CD4-positive, alpha-beta T cell treated with Interleukin-6 at 100 ng/mL for 8 hours (primary cell): ENCODE measurements at places on chromosomes 3 and 15.

GRCh38 chr3:16884084-16884747 lies 539 bp upstream of the PLCL2 start:
- peak; percentile 63 for DNase-seq

DNA sequence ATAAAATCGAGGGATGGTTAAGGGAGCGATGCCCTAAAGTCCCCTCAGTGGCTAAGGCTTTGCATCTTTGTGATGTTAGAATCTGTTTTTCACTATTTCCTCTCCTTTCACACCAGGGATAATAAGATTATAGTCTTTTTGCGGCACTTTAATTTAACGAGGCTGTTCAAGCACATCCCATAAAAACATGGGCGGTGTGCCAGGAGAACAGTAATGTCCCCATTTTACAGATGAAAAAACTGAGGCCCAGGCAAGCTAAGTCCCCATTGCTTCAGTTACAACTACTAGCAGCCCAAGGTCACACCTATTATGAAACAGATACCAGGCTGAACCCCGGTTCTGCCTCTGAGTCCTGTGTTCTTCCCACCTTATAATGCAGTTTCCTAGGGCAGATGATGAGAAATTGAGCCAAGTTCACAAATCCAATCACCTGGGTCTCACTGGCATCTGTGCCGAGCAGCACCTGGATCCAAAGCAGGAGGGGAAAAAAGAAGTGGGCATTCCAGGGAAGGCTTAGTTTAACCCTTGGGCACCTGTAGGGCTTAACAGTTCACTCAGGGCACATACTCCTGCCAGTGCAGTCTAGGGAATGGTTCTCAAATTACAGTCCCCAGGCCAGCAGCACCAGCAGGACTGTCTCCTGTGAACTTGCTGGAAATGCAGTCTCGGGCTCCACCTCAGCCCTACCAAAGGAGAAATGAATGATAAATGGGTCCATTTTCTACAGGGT lies 169.3 kb downstream of the RAB11A start:
- no peak for DNase-seq

DNA sequence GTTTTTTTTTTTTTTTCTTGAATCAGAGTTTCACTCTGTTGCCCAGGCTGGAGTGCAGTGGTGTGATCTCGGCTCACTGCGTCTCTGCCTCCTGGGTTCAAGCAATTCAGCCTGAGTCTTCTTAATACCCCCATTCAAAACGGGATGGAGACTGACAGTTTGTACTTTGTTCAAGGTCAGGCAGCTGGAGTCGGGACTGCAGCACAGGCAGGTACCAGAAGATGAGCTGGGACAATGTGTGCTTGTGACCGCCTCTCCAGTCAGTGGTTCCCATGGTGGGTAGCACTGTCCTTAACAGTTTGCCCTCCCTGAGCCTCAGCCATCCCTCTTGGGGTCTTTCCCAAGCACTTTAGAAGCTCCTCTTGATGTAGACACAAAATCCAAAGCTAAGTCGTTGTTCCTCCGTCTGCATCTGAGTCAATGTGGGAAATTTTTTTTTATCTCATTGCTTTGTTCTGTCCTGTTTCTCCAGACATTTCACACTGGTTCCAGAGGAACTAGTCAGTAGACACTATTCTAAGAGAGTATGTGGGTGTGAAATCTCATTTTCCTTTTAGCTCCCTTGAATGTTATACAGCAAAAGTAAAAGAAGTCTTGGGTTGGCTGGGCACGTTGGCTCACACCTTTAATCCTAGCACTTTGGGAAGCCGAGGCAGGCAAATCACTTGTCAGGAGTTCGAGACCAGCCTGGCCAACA lies 5.3 kb upstream of the TTLL13 start:
- no peak for DNase-seq

GRCh38 chr3:61645148-61645547 lies 83.8 kb downstream of the PTPRG start:
- DNase-seq, result no peak

DNA sequence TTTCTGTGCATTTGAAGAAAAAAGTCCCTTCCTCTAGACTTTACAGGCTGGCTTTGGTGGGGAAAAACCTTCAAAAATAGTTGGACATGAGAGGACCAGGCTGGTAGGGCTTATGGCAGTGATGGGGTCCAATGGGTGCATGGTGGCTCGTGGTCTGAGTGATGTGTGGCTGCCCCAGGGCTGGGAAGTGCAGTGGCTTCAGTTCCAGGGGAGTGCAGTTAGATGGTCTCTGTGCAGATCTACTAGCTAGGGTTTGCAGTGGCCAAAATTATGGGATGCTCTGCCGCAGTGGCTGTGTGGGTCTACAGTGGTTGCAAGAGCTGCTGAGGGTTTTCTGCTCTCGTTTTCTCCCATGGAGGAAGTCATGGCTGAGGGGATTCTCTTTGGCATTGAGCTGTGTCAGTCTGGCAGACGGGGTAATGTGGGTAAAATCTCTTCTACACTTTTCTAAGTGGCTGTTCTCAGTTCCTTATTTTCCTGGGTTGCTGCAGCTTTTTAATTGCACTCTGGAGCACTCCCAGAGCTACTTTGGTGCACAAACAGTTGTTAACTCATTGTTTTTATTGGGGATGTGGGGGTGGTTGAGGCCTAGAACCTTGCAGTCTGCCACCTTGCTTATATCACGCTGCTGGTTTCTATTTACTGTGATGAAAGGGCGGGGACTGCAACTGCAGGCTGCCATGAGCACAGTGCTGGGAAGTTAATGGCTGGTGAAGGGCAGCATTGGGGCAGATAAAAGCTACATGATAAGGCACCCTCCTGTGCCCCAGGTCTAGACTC lies 1324.6 kb downstream of the NSUN3 start:
- DNase-seq, result no peak
